ENCODE measurements at places on chromosomes 5 and 9. TPM values are rescaled to one million over a fixed set of nuclear protein-coding genes. Genes with fewer than 3 reads are reported as not detected.

Gene IL31RA
- total RNA-seq, result 1.7 TPM

Gene GRXCR2
- total RNA-seq, result 0.69 TPM

DNA sequence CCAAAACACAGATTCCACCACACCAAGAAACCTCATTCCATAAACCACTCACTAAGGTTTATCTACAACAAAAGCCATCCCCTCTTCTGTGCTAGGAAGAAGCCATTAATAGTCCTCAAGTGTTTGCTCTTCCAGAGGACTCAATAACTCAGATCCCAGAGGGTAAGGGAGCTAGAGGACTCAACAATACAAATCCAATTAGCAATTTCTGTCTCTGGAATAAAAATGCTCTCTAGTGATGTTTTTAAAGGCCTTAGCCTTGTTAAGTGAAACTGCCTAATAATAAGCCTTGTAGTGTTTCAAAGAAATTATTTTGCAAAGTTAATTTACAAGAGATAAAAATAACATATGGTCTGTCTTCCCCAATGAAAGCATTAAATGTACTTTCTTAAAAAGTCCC, 942.4 kb downstream of the CDH12 start:
- DNase-seq, result no peak

Gene SHOC1
- total RNA-seq, result 1.0 TPM

DNA sequence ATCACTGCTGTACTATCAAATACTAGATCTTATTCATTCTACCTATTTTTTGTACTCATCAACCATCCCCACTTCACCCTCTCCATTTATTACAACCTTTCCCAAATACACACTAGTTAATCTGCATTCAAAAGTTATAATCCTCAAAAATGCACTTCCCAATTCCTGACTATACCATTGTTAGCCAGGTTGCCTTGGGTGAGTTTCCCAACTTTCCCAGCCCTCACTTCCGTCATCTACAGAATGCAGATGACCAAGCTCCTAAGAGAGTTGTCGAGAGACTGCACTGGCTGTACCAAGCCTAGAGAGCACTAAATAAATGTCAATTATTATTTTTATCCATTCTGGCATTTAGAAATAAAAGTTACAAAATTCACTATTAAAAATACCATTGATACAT, 11.5 kb downstream of the PLPP1 start:
- no peak for DNase-seq

GRCh38 chr5:174387448-174387847, 336.9 kb upstream of the MSX2 start:
- DNase-seq, result no peak

- DNase-seq, result no peak
Measured at GRCh38 chr5:138490648-138491283, 25.5 kb downstream of the EGR1 start.

Gene BAG1
- 220 TPM for total RNA-seq

Gene PLAC8L1
- total RNA-seq, result not detected

Gene IFNA5
- total RNA-seq, result not detected

DNA sequence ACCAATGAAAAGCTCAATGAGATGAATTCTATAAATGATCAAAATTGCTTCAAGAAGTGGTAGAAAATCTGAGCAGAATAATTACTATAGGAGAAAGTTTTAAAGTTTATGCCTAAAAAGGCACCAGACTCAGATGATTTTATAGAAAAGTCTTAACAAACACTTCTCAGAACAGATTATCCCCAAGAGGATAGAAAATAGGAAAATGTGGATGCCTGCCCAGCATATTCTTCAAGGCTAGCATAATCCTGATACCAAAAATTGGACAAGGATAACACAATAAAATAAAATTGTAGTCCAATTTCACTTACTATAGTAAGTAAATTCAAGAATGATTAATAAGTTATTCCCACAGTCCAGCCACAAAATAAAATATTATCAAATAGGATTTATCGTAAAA, 397.0 kb downstream of the NR2F1-AS1 start:
- no peak for DNase-seq

Gene FAM153A
- 9.3 TPM for total RNA-seq

DNA sequence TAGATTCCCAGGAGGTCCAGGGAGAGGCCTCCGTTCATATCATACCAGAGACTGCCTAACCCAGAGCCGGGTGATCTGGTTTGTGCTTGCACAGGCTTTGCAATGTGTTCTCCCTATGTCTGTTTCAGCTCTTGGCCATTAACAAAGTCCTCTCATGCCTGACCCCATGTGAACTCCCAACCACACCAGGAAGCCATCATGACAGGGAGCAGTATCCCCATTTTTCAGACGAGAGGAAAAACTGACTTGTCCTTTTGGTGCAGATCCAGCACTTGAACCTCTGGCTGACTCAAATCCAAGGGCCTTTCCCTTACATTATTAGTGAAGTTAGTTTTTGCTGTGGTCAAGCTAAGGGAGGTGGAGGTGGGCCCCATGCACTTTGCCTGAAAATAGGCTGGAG, 58.4 kb downstream of the TEX10 start:
- DNase-seq, result no peak

DNA sequence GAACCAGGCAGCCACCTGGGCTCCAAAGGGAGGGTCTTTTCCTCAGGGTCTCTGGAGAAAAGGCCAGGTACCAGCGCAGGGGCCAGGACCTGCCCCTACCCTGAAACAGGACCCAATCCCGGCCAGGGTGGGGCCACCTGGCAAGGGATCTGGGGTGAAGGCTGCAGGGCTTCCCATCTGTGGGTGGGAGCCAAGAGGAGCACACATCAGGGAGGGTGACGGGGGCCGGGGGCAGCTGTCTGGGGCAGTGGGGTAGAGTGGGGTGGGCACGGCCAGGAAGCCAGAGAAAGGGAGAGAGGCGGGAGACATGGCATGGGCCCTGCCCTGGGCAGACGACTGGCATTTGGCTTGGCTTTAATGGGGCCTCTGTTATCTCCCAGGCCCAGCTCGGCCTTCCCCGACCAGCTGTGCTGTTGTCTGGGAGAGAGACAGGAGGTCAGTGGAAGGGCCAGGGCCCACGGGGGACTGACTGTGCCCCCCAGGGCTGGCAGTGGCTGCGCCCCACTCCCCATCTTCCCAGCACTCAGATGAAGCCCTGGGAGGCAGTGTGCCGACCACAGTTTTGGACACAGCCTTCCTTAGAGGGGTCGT, 57.2 kb upstream of the RNF130 start:
- peak; percentile 60 for DNase-seq

DNA sequence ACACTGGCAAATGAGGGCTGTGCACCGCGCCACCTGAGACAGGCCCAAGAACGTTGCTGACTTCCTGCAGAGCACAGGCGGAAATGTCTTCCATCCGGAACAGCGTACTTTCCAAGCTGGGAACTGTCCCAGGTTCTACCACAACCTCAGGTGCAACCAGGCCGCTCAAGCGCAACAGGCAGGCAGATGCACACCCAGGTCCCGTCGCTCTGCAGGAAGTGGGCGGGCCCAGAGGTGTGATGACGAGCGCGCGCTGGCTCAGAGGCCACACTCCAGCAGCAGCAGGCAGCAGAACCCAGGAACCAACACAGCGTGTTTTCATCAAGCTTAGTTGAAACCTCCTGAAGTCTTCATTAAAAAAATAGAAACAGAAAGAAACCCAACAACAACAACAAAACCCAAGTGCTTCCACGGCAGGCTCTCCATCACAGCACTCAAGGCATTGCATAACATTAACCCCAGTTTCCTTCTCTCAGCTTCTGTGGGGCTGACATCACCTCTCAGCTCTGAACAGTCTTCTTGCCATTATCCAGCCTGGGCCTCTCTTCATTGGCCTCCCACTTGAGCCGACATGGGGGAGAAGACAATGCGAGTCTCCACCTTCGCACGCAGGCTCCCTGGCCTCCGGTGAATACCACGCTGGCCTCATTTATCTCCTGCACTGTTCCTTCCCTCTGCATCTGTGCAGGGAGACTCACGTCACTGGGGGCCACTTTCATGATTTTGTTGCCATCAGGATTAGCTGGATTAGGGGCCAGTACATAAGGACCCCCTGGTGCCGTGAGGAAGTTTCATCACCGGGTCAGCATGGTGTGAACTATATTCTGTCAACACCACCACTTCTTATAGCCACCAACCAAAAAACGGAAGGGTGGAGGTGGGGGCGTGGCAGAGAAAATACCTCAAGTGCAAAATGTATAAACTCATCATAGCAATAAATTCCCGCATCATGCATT, 22.1 kb downstream of the PTCH1 start:
- DNase-seq, result no peak

DNA sequence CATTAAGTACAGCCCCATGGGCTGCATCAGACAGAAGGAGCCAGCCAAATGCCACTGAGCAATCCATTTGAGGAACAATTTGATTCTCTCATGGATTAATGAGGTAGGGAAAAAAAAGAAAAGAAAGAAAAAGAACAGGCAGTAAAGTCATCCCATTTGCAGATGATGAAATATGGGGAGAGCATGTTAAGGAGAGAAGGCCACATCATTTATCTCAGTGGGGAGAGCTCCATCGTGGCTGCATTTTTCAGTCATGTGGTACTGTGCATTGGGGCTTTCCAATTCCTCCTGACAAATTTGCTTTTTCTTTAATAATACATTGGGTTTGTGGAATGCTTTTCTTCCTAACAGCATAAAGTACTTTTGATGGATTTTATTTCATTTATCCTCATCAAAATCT, 375.2 kb upstream of the TLE4 start:
- DNase-seq, result no peak

DNA sequence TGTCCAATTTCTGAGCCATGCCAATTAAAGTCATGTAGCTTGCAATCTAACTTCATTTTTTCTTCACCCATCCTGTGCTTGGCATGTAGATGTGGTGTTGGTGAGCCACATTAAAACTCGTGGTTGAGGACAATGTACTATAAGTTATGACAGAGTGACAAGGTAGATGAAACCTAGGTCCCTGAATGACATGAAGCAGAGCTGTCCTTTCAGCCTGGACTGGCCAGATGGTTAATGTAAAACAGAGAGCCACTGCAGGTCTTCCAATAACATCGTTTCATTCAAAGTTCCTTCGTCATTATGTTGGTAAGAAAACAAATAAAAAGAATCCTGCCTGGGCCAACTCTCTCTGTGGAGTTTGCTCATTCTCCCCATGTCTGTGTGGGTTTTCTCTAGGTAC, 856.5 kb upstream of the SEMA6A start:
- no peak for DNase-seq

- DNase-seq, result no peak
Measured at GRCh38 chr9:26228273-26228672, 550.0 kb upstream of the TUSC1 start.

- DNase-seq, result no peak
Measured at GRCh38 chr5:106728208-106728607, 942.5 kb downstream of the EFNA5 start.

- DNase-seq, result no peak
Measured at GRCh38 chr5:132065951-132066701, 5.7 kb downstream of the IL3 start.

DNA sequence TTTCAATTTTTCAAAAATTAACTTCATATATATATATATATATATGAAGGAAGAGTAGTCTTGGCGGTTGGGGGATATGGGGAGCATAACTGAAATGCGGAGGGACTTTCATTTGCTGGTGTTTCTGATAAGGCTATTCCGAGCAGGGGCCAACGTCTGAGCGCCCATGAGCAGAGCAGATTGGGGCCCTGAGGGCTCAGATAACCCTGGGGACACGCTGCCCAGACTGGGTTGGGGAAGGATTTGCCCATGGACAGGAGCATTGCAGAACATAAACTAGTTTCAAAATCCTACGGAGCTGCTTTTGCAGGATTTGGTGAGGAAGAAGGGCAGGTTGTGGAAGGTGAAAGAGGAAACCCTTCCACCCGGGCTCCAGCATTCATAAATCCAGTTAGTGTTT, 240.2 kb downstream of the IRX1 start:
- DNase-seq, result no peak

DNA sequence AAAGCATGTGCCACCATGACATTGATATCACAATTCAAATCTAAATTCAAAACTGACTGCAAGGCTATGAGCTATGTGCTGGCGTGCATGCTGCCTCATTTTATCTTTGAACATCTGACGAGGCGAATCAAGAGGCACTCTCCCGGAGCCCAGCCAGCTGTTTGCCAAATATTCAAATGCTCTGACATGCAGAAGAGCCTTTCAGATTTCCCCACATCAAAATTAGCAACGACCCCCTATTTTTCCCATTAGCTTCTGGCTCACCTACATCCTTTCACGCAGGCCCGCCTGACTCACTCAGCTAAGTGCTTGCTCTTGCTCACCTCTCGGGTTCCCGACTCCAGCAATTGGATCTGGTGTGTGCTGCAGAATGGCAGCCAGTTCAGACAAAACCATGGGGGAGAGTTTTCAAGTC, 159.0 kb downstream of the NR2F1-AS1 start:
- DNase-seq, result no peak
